HTR-8/SVneo (cell line): ENCODE measurements at places on chromosomes 1 and 21.

DNA sequence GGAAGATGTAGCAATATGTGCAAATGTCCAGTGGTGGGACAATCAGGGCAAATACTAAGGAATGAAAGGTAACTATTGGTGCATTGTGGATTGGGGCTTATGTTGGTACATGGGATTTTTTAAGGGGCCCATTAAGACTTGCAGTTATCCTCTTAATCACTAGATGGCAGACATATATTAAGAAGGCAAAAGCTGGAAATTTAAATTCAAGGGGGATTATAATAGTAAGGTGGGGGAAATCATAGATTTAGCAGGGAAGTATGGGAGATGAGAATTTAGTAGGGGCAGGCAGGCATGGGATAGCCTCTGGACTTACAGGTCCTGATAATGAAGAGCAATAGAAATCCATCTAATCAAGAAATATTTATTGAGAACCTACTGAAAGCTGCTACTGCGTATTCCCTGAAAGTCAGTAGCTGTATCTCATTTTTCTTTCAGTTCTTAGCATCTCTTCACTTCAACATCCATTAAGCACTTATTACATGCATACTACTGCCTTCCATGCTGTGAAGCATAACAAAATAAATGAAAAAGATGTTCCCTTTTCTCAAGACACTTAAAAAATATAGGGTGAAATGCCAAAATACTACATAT, 251.8 kb downstream of the CRB1 start:
- no peak for DNase-seq

GRCh38 chr1:39628807-39629350, 10.6 kb downstream of the HEYL start:
- DNase-seq, result no peak

- DNase-seq, result no peak
These were observed 2.6 kb downstream of the HYI start for GRCh38 chr1:43451157-43451591.

DNA sequence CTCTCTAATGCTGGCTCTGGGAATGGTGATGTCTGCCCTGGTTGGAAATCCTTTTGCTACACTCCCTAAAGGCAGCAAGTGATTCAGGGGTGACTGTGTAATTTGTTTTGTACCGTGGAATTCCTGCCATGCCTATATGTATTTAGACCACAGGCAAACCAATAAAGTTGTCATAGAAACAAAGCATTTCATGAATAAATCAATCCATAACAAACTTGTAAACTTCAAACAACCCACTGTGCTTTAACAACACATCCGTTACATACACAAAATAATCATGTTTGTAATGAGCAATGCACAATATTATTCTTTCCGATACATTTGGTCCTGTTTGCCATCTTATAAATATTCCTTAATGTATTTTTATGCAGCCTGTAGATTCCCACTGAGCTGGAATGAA, 330.3 kb upstream of the SNX7 start:
- DNase-seq, result no peak

DNA sequence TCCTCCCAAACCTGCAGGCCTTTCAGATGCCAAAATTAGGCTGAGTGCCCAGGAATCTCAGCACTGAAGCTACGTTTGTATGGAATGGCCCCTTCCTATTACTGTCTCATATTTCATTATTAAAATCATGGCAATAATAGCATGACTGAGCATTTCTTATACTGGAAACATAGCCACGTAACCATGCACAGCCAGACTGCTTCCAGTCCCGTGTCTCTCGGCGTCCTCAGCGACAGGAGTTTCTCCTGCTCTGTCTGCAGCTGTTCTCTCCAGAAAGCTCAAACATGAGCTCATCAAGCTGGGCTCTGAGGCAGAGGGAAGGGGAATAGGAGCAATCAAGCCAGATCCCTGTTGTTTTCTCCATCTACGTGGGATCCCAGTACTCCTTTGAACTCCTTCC, 104.0 kb downstream of the CDC7 start:
- no peak for DNase-seq

DNA sequence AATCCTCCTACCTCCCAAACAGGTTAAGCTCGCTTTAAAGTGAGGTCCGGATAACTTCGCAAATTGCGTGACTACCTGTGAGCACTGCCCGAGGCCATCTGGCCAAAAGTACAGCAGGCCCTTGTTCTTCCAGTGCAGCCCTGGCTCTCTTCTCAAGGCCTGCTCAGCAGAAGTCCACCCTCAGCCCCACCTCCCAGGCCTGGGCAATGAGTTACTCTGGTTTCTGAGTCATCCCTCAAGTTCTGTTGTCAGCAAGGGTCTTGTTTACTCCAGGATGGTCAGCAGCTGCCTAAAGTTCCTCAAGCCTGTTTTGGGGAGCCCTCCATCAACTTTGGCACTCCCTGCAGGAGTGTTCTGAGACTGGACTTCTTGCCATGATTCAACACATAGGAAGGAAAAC, 101.7 kb downstream of the BCAR3 start:
- DNase-seq, result no peak

- DNase-seq, result no peak
These were observed 2.2 kb downstream of the CAMK1G start for GRCh38 chr1:209585672-209586071.
